ENCODE measurements at places on chromosomes 12 and 14. TPM values are rescaled to one million over a fixed set of nuclear protein-coding genes. Genes with fewer than 3 reads are reported as not detected.

DNA sequence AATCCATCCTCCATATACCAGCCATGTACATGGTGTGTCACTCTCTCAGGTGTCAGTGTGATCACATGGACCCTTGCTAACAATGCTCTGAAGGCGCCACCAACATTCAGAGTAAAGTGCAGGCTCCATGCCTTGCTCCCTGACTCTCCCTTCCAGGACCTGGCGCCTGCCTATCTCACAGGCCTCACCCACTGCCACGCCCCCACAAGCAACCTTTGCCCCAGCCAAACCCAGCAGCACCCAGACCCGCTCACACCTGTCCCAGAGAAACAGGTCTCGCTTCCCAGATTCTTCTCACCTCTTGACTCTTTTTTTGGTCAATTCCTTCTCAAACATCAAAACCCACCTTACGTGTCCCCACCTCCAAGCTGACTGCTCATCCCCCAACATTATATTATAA lies 52.3 kb downstream of the KCNK10 start:
- DNase-seq = no peak

DNA sequence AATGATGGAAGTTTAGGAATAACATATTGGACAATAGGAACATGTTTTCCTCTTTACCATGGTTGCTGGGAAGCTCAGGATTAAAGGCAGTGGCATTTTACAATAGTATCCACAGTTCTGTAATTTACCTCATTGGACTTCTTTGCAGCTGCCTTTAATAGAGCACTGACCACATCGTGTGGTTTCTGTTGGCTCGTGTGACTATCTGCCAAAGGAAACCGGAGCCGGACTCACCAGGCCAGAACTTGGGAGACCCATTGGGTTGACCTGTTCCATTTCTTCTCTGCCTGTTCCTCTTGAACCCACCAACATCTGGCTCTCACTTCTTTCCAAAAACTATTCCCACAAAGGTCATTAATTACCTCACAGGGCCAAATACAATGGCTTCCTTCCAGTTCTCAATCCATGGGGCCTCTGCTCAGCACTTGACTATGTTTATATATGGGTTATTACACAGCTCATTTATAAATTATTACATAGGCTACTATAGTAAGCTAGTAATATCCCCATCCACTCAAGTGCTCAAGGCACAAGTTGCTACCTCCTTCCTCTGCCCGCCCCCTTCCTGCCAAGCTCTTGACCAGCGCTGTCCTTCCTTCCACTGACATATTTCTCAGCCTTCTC lies 121.5 kb upstream of the VASH1 start:
- DNase-seq = no peak

DNA sequence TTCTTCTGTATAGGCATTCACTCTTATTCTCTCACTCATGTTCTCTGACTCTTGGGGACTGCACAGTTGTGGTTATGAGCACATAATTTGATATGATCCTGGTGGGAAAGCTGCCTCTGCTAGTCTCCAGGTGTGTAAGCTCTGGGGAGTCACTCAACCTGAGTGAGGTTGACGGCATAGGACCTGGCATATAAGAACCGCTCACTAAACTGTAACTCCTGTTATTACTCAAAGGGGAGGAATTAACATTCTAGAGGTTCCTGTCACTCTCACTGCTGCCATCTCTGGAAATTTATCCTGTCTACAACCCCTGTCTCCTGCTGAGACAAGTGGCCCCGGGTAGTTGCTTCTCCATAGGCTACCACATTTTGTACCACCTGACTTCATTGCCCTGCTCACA lies 14.0 kb downstream of the SRSF5 start:
- no peak for DNase-seq

DNA sequence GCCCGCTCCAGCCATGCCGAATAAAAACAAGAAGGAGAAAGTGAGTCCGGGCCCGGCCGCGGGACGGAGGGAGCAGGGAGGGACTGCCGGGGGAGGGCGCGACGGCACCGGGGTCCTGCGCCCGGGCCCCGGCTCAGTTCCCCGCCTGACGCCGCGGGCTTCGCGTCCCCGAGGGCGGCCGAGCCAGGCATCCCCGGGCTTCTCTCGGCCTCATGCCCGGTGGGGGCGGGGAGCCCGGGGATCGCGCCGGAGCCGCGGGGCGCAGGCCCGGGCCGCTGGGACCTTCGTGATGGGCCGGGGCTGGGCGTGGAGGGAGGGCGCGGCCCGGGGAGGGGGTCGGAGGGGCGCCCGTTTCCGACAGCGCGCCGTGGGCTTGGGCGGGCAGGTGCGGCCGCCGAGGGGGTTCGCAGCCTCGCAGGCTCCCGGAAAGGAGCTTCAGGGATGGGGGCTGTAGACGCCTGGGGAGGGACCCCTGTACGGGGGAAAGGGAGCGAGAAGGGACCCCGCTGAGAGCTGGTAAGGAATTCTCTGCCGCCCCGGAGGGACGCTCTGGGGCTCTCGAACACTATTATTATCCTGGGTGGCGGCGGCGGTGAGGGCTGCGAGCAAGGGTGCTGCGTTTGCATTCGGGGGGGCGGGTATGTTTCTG lies 496 bp downstream of the PPP2R5C start:
- no peak for DNase-seq

DNA sequence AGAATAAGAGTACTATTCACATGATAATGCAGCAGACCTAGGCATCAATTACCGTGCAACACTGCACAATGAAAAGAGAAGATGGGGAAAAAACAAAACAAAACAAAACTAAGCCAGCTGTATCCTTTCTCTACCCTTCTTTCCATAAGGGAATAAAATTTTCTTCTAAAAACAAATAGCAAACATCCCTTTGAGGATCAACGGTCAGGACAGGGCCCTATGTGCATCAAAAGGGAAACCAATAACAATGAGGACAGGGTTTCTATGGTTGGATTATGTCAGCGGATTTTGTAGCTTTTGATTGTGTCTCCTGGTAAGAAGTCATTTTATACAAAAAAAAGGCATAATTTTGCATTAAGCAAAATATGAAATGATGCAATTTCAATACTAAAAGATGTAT lies 350.3 kb downstream of the SLC6A15 start:
- DNase-seq = no peak

DNA sequence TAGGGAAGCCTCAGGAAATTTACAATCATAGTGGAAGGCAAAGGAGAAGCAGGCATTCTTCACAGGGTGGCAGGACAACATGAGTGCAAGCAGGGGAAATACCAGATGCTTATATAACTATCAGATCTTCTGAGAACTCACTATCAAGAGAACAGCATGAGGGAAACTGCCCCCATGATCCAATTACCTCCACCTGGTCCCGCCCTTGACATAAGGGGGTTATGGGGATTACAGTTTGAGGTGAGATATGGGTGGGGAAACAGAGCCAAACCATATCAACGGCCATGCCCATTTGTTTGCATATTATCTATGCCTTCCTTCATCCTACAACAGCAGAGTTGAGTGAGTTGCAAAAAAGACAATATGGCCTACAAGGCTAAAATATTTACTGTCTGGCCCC lies 140.2 kb upstream of the CCDC196 start:
- DNase-seq = no peak

- no peak for DNase-seq
Measured at GRCh38 chr12:10278104-10278503, 29.6 kb upstream of the KLRD1 start.

DNA sequence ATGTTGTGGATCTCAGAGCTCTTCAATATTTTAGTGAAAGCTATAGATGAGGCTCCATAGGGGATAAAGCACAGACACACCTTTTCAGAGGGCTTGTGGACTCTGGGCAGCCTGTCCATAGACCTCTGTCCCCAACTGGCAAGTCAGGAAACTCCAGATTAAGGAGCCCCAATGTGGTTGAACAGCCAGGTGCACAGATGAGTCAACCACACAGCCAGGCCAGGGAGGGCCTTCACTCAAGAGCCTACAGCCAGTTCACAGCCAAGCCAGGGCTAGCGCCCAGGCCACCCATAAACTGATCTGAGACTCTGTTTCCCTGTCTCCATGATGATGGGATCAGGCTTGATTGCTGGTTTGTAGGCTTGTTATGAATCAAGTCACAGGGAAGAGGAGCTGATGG lies 1.0 kb upstream of the BDKRB2 start:
- no peak for DNase-seq

GRCh38 chr14:32417956-32418552 lies 89.0 kb downstream of the AKAP6 start:
- no peak for DNase-seq

GRCh38 chr12:90333424-90333823 lies 621.6 kb downstream of the CCER1 start:
- DNase-seq = no peak

GRCh38 chr12:108933949-108934348 lies 54.1 kb downstream of the DAO start:
- no peak for DNase-seq

DNA sequence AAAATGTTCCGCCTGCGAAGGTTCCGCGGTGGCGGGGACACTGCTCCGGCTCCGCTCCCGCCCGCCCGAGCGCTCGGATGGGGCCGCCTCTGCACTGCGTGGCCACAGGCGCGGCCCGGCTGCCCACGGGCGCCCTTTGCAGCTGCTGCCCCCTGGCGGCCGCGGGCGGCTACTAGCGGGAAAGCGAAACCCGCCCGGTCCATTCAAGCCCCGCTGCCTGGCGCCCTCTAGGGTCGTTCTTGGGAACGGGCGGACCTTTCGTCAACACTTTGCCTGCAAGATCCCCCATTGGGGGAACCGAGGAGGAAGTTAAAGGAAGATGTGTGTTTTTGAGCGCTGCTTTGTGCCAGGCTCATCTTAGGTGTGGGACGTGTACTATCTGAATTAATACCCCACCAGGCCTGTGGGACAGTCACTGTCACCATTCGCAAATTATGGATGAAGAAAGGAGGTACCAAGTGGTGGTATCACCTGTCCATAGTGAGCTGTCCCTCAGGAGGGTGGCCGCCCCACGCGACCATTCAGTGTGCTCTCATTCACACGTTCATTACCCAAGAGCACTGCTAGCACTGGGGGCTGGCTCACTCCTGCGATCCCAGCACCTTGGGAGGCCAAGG lies 19.4 kb downstream of the GPR132 start:
- peak; percentile 52 for DNase-seq

- no peak for DNase-seq
Measured at GRCh38 chr12:118611770-118612169, 235.4 kb downstream of the SUDS3 start.

DNA sequence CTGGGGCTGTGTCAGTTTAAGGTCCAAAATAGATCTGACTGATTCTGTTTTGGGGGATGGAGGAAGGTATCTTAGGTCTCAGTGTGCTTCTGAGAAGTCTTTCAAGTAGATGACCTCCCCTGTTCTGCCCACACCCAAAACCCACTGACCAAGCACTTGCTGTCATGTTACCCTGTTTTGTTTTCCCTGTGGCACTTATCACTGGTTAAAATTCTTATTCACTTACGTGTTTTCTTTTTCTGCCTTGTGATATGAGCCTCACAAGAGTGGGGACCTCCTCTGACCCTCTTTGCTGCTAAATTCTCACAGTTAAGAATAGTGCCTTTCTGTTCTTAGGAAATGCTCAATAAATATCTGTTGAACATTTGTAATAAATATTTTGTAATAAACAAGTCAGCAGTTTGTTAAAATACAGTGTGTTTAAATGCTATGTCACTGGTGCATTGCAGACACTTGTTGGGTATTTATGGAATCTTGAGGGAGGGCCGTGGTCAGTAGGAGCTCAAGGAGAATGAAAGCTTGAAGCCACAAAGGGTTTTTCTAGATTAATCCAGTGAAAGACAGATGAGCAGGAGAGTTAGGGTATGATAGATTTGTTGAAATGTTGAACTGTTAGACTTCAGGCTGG lies 20.9 kb downstream of the PLEKHA5 start:
- DNase-seq = no peak

DNA sequence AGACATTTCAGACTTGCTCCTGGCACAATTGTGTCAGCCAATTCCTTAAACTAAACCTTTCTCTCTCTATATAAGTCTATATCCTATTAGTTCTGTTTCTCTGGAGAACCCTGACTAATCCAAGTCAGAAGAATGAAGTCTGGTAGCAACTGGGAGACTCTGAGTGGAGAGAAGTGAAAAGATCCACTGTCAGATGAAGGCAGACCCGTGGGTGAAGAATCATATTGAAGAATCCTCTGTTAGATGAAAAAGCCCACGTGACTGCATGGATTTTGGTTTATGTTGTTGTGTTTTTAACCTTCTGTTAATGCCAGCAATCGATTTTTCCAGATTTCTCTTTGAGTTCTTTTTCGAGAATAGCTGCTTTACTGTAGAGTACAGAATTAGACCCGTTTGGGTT lies 29.5 kb upstream of the APOLD1 start:
- DNase-seq = no peak

DNA sequence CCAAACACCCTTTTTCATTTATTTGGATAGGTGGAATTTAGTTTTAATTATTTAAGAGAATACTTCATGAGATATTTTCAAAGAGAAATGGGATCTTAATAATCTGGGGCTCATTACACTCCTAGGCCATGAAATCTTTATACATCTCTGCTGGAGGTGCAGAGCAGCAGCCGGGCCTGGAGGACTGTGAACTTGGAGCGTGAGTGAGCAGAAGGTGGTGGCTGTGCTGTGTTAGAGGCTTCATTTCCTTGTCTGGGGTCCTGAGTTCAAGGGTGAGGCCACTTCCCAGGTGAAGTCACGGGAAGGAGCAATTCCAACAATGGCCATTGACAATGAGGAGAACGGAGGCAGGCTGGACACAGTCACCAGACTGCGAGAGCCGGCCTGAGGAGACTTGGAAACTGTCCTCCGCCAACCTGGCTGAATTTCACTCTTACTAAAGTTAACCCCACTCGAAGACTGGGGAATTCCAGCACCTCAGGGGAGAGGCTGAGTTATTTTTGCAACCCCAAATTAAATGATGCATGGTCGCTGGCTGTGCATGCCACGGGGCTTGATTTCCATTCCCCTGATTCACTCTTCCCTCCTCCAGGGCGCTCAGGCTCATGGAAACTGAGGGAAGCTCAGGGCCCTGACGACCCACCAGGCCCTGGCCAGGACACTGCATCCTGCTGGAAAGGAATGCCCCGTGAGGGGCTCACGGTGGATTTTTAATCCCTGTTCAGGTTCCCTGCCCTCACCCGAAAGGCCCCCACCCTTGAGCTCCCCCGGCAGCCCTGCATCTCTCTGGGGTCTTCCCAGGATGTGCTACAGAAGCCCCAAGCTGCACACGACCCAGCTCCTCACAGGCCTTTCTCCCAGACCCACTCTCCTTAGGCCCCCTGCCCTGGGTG lies 22.6 kb upstream of the TRAF3 start:
- no peak for DNase-seq

The TAS2R8 gene
- polyA plus RNA-seq = not detected

The OR11H6 gene
- not detected for polyA plus RNA-seq

The ARHGEF25 gene
- 30.0 TPM for polyA plus RNA-seq

The RPGRIP1 gene
- 0.69 TPM for polyA plus RNA-seq

The OR4K15 gene
- not detected for polyA plus RNA-seq

The HPD gene
- polyA plus RNA-seq = 3.2 TPM

The PLD4 gene
- 3.6 TPM for polyA plus RNA-seq

The WSCD2 gene
- 6.7 TPM for polyA plus RNA-seq

All from right renal pelvis (tissue), 4 donors.